ENCODE measurements at places on chromosomes 3 and 15. TPM values are rescaled to one million over a fixed set of nuclear protein-coding genes. Genes with fewer than 3 reads are reported as not detected.

Gene SAXO2
- 2.1 TPM for total RNA-seq

Gene TRH
- not detected for total RNA-seq

Gene SYNPR
- not detected for total RNA-seq

Gene CCNB2
- total RNA-seq: 91.9 TPM

Gene SST
- total RNA-seq: not detected

Gene BOC
- total RNA-seq: 4.8 TPM

Gene PGBD4
- total RNA-seq: 1.5 TPM

Gene UTS2B
- not detected for total RNA-seq

Gene AP3B2
- total RNA-seq: 0.68 TPM

Gene GNB4
- total RNA-seq: 17.2 TPM

Gene PRC1
- 247 TPM for total RNA-seq

Gene CIDEC
- 76.8 TPM for total RNA-seq

Gene AHSG
- not detected for total RNA-seq

Gene ZDHHC19
- 0.35 TPM for total RNA-seq

Gene CPB1
- total RNA-seq: not detected

Gene EIF1B
- total RNA-seq: 61.8 TPM

Gene CMSS1
- total RNA-seq: 40.0 TPM

Gene RTP4
- total RNA-seq: not detected

Gene TP63
- 0.18 TPM for total RNA-seq

Gene LTK
- total RNA-seq: 0.05 TPM

Gene FBXW12
- not detected for total RNA-seq

Gene CCDC191
- 1.5 TPM for total RNA-seq

Gene SNTN
- total RNA-seq: not detected

Gene KBTBD8
- total RNA-seq: 0.44 TPM

Gene FBXL22
- 0.30 TPM for total RNA-seq

Gene SLC22A14
- 0.05 TPM for total RNA-seq

Gene POPDC2
- 0.37 TPM for total RNA-seq

Gene HYAL1
- 0.54 TPM for total RNA-seq

Gene CCDC13
- total RNA-seq: 0.26 TPM

Gene CSTA
- 0.81 TPM for total RNA-seq

Gene LMAN1L
- total RNA-seq: not detected

Gene CAPN3
- 0.22 TPM for total RNA-seq

Gene CLK3
- total RNA-seq: 30.8 TPM

Gene ARRDC4
- total RNA-seq: 0.28 TPM

Gene SCAANT1
- total RNA-seq: not detected

Gene ZNF770
- 13.0 TPM for total RNA-seq

Gene ALCAM
- 120 TPM for total RNA-seq

Gene GCSAM
- not detected for total RNA-seq

Gene FRMD5
- 2.1 TPM for total RNA-seq

Gene CYP19A1
- total RNA-seq: 0.10 TPM

Gene KLHL40
- total RNA-seq: not detected

Gene DAZL
- not detected for total RNA-seq

Gene FBXO40
- total RNA-seq: not detected

Gene SEC62
- 71.9 TPM for total RNA-seq

Gene FOXB1
- total RNA-seq: not detected

Gene FGD5
- total RNA-seq: 0.03 TPM

Gene SI
- not detected for total RNA-seq

Gene CCR3
- not detected for total RNA-seq

Gene MASP1
- not detected for total RNA-seq

Gene TNFAIP8L3
- 36.0 TPM for total RNA-seq

Gene PRSS50
- total RNA-seq: not detected

Gene CPNE4
- total RNA-seq: 5.7 TPM

Gene EFHB
- total RNA-seq: 1.5 TPM
